Right renal pelvis (tissue), 4 donors: ENCODE measurements at places on chromosomes 3 and 15. TPM values are rescaled to one million over a fixed set of nuclear protein-coding genes. Genes with fewer than 3 reads are reported as not detected.

The ROBO2 gene
- 82.4 TPM for polyA plus RNA-seq

The C3orf85 gene
- polyA plus RNA-seq, result 15.0 TPM

- DNase-seq, result no peak
Measured at GRCh38 chr3:72105306-72105705, 320.4 kb upstream of the PROK2 start.

GRCh38 chr3:194667363-194667762, 4.6 kb downstream of the LSG1 start:
- DNase-seq, result no peak

- DNase-seq, result no peak
Measured at GRCh38 chr15:25183581-25184251, 228.9 kb downstream of the SNRPN start.

The TMEM39A gene
- polyA plus RNA-seq, result 49.1 TPM
